ENCODE measurements at places on chromosomes 5 and 9.

DNA sequence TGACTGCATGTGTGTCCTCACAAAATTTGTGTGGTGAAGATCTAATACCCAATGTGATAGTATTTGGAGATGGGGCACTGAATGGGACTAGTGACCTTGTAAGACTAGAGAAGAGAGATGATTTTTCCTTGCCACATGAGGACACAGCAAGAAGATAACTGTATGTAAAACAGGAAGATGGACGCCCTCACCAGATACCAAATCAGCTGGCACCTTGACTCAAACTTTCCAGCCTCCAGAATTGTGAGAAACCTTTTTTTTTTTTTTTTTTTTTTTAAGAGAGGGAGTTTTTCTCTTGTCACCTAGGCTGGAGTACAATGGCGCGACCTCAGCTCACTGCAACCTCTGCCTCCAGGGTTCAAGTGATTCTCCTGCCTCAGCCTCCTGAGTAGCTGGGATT, 40.3 kb downstream of the UBTD2 start:
- no peak for DNase-seq

DNA sequence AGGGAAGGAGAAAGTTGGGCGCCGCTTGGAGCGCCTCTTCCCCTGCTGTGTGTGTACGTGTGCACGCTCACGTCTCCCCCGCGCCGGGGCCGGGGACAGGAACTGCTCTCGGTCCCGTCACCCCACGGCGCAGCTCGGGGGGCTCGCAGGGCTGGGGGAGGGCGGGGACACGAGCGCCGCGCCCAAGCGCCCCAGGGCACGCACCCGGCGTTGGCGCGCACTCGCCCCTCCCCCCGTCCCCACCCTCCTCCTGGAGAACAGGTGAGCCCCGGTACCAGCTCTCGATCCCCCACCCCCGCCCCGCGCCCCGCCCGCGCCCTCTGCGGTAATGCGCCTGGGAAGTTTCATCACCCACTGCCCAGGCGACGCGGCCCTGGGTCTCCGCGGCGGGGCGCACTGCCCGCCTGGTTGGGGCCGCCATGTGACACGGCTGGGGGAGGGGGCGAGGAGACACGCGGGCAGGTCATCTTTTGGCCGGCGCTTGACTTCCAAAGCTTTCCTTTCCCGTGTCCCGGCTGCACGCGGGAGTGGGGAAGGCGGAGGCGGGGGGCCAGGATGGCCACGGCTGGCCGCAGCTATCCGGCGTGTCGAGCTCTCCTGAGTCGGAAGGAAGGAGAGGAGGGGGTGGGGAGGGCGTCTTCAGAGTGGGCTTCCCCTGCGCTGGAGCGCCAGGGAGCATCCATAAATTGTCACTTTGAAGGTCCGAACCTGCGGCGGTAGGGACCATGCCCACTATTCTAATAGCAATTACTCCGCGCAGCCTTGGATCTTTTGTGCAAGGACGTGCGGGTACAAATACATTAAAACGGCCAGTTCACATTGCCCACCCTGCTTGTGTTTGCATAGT, 1.5 kb upstream of the STC2 start:
- DNase-seq = no peak

DNA sequence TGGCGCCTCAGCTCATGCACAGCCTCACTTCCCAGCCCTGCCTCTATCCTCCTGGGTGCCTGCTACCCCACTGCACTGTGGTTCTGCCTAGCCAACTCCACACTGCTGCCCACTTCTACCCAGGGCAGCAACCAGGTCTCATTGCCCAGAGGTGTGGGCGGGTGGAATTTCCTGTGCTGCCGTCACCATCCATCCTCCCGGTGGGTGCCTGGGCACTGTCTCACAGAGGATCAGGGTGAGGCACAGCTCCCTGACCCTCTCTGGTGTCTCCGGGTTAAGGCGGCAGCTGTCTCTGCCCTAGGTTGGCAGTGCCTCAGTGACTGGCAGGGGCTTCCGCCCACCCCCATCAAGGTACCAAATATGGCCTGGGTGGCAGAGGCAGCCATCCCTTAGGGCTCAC, 4.3 kb upstream of the MTMR12 start:
- DNase-seq = no peak

GRCh38 chr5:83417884-83418283, 53.7 kb upstream of the VCAN start:
- no peak for DNase-seq

DNA sequence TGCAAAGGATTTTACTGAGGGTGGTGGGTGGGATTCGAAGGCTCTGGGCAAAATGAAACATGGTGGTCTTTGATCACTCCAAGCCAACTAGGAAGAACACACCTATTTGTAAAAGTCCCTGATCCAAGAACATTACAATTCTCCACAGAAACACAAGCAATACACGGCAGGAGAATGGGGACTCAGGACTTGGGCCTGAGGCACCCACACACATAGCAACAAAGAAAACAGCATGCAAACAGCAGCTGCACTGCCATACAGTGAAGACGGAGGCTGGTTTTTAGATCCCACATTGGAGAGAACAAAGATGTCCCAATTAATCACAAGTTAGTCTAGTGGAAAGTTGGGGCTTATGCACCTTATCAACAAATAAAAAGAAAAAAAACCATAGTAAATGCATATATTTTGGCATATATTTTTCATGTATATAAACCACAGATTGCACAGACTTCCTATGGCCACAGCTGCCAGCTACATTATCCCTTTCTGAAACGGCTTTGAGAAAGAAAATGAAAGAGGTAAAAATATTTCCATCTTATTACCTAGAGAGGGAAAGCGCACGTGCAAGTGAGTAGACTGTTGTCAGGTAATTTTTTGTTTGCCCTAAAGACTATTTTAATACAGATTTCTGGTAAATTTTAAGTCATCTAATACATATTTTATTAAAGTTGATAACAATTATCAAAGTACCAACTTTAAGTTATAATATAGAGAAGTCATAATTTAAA, 410.9 kb downstream of the BNC2 start:
- DNase-seq = no peak

DNA sequence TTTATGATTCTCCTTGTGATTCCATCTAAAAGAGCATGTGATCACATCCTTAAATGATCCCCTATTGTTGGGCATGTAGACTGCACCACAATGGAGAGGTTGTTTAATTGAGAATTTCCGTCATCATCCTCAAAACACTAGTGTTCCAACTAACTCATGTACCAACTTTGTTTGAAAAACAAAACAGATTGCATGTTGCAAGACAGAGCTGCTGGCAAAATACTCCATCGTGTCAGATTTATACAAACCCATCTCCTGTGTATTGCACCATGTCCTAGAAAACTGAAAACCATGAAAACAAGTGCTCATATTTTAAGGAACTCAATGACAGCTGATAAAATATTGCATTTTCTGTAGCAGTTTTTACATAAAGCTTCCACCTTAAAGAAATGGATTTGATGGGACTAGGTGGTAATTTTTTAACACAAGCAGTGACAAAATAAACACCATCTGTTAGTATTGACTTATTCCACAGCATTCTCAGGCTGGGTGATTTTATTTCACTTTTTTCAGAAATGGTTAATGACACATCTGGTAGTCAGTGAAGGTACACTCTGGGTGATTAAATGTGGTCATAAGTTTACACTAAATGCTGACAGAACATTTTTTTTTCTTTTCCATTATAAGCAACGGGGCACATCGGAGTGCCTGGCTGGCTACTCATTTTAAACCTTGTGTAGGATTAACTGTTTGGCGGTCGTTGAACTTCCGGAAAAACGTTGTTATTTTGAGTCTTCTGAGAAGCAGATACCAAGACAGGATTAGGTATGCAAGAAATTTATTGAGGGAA, 602.9 kb upstream of the WWC1 start:
- peak; percentile 13 for DNase-seq

DNA sequence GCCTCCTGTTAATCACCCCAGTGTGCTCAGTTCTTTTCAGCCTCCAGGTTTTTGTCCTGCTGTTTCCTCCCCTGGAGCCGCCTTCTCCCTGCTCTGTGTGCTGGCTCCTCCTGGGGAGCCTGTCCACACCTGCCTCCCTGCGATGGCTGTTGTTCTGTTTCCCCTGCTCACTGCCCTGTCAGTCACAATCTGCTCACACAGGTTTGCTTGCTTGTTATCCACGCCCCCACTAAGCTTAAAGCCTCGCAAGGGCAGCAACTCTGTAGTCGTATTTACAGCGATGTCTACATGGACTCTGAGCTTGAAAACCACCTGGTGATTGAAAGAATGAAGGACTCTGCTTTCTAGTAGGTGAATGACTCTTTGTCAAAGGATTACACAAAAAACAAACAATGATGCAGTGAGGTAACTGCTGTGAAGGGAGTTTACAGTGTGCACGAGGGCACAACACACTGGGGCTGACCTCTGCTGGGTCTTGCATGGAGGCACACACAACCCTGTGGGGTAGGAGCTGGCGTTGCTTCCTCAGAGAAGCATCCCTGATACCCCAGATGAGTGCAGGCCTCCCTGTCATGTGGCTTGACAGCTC, 39.6 kb upstream of the TEX48 start:
- no peak for DNase-seq

DNA sequence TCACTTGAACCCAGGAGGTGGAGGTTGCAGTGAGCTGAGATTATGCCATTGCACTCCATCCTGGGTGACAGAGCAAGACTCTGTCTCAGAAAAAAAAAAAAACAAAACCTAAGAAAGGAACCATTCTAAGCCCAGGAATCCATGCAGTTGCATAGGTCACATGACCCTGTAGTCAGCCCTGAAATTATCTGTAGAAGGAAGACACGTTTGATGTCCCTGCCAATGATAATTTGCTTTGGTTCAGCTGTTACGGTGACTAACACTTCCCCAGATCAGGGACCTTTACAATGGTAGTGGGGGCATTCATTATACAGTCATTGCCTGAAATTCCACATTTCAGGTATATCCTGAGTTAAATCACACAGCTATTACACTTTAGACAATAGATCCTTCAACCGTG, 50.5 kb downstream of the PRKACG start:
- no peak for DNase-seq

GRCh38 chr9:121754655-121755436, 103.4 kb downstream of the DAB2IP start:
- DNase-seq = no peak
